ENCODE measurements at places on chromosomes 13 and 19.

- no peak for DNase-seq
These were observed 28.6 kb downstream of the ALOX5AP start for GRCh38 chr13:30763786-30764413.

- no peak for DNase-seq
These were observed 433.7 kb downstream of the DIAPH3 start for GRCh38 chr13:59730026-59730425.

- DNase-seq, result no peak
These were observed 2.3 kb upstream of the DNAJB1 start for GRCh38 chr19:14520543-14520942.

DNA sequence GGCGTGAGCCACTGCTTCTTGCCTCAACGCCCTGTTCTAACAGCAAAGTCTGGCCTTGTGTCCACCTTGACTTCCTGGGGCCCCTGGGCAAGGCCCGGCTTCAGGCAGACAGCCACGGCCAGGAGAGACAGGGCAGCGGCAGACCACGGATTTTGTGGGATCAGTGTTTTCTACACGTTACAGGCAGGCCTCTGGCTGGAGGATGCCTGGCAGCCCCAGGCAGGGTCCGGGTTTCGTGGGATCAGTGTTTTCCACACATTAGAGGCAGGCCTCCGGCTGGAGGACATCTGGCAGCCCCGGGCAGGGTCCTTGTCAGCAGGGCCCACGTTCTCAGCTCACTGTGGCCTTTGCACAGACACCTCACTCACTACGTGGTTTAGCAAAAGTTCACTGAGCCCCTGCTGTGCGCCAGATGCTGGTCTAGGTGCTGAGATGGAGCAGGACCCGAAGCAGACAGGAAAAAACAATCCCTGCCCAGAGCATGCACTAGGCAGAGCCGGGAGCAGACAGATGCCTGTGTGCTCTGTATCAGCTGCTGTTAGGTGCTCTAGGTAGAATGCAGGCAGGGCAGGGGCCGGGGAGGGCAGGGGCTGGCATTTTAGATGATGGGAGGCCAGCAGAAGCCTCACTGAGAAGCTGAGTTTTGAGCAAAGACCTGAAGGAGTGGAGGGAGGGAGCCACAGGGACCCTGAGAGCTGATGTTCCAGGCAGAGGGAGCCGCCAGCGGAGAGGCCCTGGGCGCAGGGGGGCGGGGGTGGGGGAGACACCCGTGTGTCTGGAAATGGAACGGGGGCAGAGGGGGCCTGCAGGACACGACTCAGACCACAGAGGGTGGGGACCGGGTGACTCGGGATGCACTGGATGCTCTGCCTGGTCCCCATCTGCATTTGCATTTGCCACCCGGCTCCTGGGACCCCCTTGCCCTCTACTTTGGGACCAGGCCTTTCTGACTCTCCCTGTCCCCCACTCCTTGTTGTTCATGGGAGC, 25.0 kb upstream of the NCCRP1 start:
- DNase-seq, result no peak

GRCh38 chr13:93399212-93399611, 172.6 kb downstream of the GPC6 start:
- DNase-seq, result no peak

GRCh38 chr13:109840201-109840892, 54.0 kb upstream of the IRS2 start:
- no peak for DNase-seq

DNA sequence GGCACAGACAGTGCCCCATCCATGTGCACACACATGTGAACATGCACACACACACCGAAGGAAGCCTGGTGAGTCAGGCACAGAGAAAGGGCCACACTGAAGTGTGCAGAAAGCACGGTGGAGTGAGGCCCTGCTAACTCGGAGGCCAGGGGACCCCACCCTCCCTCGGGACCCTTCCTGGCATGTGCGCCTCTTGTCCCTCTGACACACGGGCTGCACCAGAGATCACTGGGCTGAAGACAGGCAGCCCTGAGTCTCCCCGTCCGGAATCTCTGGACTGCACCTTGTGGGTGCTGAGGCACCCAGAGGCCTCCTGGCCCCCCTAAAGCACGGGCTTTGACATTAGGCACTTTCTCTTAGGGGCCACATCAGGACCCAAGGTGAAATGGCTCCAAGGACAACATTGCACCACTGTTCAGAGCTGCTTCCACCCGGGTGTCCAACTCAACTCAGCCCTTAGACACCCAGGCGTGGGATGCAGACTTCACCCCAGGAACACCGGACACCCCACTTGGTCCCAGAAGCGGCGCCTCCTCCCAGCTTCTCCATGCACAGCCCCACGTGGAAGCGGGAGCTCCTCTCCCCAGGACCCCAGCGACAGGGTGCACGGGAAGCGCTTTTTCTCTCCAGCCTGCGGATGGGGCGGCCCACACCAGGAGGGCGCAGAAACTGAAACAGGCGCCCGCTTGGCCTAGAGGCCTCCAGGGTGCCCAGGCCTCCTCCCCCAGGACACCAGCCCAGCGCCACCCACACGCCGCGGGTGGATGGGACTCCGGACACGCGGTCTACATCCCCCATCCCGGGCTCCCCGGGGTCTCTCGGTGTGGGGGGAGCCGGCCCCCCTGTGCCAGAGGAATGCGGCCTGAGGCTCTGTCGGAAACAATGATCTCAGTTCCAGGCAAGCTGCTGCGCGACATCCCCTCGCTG, 90.2 kb downstream of the SPACA7 start:
- DNase-seq, result no peak

DNA sequence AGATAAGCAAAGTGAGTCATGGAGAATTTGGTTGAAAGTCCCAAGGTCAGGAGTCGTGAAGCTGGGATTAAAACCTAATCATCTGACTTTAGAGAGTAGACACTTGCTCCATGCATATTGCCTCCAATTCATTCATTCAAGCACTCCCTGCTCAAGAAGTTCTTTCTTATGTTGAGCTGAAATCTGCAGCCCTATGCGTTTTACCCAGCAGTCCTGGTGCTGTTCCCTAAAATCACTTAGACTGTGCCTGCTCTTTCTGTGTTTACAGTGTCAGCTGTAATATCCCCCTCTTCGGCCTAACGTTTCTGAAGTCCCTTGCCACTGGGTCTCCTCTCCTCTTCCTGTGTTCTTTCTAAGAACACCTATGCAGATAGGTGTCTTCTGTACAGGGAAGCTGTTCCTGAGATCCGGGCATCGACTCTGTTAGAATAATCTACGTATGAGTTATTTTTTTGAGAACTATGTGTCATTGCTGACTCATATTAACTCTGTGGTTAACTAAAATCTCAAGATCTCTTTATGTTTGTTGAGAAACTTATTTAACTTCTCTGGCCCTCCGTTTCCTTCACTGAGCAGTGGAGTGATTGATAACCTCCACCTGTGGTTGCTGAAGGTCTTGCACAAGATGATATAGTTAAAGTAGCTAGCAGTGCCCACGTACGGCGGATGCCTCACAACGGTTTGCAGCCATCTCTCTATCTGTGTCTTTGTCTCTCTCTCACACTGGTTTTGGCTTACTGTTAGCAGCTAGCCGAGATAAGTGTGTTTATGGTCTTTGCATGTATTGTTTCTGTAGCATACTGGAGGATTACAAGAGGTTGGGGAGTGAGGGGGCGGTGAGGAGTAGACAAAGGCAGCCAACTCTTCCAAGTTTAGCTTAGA, 4.7 kb downstream of the ALOX5AP start:
- peak; percentile 30 for DNase-seq

- DNase-seq, result no peak
These were observed 106.3 kb downstream of the KCTD15 start for GRCh38 chr19:33902802-33903488.

DNA sequence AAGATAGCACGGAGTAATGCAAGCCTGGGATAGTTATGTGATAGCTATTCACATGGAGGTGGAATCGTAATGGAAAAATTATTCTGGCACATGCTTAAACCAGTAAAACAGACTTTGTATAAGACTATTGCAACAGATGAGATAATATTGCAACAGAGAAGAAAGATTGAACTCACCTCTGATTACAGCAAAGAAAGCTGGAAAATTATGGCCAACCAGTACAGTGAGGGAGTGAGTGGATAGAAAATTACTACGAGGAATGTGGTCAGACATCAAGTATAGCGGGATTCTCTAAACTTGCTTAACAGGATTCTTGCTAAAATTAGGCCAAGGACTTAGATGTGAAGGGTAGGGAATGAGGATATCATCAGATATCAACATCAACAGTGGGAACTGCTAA, 397.6 kb upstream of the KLHL1 start:
- no peak for DNase-seq

DNA sequence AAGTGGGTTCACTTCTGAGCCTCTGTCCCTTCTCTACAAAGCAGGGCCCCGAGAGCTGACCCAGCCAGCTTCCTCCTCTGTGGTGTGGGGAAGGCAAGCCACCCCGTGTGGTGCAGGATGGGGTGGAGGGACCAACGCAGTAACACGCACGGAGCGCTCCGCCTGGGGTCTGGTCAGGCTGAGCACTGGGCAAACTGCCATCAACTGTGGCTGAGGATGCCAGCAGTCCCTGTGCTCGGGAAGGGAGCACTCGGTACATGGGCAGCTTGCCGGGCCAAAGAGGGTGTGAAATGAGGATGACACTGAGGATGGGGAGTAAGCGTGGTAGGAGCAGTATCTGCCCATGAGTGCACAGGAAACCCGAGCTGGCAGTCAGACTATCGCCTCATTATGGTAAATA, 7.6 kb upstream of the GMIP start:
- no peak for DNase-seq

GRCh38 chr13:113762075-113762474, 3.0 kb downstream of the TMEM255B start:
- DNase-seq, result no peak

DNA sequence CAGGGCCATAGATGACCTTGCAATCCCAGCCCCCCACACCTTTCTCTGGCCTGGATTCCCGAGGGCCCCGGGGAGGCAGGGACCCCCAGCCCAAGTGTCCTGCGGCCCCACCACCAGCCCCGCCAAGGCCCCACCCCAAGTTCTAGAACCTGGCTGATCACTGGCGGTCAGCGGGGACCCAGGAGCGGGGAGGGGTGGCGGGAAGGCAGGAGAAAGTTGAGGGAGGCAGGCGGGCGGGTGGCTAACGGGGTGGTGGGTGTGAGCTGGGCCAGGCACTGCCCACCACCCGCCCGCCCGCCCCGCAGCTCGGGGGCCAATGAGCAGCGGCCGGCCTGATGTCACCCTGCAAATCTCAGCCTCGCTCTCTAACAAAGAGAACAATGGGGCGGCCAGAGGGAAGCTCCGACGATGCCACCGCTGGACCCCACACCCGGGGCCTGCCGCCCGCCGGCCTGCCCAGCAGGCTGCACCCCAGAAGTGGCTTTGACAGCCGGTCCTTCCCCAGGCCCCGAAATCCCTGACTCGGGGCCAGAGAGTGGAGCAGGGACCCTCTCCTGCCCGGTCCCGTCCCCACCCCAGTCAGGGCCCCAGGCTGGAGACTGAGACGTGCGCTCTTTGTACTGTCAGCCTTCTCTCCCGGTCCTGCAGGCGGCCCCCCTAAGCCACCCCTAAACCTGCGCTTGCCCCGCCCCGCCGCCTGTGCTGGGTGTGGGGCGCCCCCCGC, 1.6 kb downstream of the MEX3D start:
- DNase-seq, result no peak

DNA sequence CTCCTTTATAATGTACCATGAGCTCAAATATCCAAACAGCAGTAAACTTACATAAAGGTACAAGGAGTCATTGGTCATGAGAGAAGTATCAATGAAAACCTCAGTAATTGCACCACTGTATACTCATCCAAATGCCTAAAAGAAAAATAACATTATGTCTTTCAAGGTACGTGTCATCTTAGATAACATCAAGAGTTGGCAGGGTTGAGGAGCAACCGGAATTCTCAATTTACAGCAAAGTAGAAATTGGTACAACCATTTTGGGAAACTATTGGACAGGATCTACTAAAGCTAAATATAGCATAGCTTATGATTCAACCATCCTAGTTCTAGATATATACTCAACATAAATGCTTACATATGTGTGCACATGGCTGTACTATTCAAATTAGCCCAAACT, 502.8 kb downstream of the GPC6 start:
- no peak for DNase-seq

DNA sequence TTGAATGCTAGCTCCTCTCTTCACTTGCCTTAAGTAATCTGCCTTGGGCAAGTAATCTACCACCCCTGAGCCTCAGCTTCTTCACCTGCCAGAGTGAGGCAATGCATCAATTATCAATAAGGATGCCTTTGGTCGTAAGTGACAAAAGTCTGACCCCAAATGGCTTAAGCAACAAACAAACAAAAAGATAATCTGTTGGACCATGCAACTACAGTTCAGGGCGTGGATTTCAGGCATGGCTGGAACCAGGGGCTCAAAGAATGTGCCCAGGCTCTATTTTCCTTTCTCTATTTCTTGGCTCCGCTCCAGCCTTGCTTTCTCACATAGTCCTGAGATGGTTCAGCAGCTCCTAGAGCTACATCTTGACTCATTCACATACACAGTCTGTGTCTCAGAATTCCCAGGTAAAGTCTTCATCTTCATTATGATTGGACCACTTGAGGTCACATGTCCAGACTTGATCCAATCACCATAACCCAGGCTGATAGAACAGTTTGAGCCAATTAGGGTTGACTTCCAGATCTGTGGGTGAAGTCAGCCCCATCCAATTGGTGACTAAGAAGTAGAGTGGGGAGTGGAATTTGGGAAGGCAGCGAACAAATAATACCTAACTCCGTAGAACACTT, 29.6 kb downstream of the ACSBG2 start:
- DNase-seq, result no peak

- no peak for DNase-seq
These were observed 1.0 kb upstream of the PGLS start for GRCh38 chr19:17510220-17510993.

DNA sequence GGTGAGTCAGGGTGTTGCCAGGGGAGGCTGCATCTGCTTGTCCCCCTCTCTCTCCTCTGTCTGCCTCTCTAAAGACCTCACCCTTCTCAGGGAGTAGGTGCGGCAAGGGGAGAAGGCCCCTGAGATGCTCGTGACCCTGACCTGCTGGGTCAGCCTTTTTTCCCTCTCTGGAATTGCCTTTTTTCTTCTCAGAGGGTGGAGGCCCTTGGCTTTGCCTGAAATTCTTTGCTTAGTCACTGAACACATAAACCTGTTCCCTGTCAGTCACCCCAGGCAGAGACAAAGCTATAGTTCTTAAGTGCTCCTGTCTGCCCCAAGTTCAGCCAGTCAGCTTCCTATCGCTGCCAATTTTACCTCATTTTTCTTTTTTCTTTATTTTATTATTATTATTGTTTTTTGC, 35.2 kb upstream of the PEG3 start:
- DNase-seq, result no peak

GRCh38 chr13:62629618-62630017, 1214.0 kb upstream of the PCDH20 start:
- no peak for DNase-seq

GRCh38 chr19:40193587-40193849, 2.3 kb downstream of the MAP3K10 start:
- no peak for DNase-seq

DNA sequence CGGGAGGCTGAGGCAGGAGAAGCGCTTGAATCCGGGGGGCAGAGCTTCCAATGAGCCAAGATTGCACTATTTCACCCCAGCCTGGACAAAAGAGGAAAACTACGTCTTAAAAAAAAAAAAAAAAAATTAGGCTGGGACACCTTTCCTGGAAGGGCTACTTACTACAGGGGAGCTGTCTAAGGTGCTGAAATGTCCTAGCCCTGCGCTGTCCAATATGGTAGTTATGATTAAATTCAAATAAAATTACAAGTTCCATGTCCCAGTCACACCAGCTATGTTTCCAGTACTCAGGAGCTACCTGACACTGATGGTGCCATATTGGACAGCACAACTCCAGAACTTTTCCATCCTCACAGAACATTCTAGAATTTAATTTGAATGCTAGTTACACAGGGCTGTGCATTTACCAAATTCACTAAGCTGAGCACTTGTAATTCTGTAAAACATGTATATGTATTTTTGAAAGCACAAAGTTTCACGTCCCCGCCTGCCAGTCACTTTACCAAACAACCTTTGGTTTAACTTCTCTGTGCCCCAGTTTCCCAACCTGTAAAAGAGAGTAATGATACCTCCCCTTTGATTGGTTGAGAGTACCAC, 9.2 kb upstream of the ZSCAN22 start:
- no peak for DNase-seq
